ENCODE measurements at places on chromosomes 3 and 15.

GRCh38 chr3:132659000-132659364 is 627 bp downstream of the ACAD11 start:
- DNase-seq, result no peak

DNA sequence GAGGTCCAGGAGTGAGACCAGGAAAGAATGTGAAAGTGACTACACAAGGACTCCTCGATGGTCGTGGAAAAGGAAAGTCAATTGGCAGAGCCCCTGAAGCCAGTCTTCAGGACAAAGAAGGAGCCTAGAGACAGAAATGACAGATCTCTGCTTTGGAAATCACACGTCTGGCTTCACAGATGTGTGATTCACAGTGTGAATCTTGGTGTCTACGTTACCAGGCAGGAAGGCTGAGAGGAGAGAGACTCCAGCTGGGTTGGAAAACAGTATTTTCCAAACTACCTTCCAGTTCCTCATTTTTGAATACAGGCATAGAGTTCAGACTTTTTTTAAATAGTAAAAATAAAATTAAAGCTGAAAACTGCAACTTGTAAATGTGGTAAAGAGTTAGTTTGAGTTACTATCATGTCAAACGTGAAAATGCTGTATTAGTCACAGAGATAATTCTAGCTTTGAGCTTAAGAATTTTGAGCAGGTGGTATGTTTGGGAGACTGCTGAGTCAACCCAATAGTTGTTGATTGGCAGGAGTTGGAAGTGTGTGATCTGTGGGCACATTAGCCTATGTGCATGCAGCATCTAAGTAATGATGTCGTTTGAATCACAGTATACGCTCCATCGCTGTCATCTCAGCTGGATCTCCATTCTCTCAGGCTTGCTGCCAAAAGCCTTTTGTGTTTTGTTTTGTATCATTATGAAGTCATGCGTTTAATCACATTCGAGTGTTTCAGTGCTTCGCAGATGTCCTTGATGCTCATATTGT is 6.0 kb downstream of the CCR2 start:
- no peak for DNase-seq

DNA sequence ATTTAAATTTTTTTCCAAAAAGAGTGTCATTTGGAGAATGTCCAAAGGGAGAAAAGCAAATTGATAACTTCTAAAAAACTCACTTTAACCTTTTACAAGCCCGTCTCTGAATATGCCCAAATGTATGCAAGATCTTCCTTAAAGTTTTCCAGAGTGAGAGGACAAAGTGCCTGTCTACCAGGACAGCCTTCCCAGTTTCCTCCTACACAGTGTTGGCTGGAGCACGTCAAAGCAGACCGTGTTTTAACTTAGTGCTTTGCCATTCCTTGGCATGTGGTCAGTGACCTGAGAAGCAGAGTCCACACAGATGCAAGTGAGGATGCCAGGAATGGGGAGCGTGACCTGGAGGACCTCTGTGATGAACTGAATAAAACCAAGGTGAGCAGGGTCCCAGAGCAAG is 245.7 kb downstream of the FAM43A start:
- DNase-seq, result no peak

DNA sequence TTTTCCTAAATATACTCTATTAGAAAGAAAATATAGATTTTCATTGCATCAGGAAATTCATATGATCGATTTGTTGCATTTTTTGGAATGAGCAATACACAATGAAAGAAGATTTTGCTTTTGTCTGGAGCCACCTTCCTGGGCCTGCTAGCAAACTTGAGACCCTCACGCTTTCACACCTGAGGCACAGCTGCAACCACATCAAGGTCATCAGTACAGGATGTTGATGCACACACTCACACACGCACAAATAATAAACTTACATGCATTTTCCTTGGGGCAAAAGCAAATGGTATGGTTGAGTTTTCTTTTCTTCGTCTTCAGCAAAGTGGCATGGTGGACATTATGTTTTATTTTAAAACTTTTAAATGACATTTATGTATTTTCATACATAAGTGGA is 64.8 kb upstream of the SATB1 start:
- DNase-seq, result peak; percentile 16

- DNase-seq, result no peak
Observed at GRCh38 chr3:141447383-141447782, 39.4 kb upstream of the RASA2 start.

GRCh38 chr3:107106316-107106715 is 270.9 kb upstream of the CCDC54 start:
- DNase-seq, result no peak

DNA sequence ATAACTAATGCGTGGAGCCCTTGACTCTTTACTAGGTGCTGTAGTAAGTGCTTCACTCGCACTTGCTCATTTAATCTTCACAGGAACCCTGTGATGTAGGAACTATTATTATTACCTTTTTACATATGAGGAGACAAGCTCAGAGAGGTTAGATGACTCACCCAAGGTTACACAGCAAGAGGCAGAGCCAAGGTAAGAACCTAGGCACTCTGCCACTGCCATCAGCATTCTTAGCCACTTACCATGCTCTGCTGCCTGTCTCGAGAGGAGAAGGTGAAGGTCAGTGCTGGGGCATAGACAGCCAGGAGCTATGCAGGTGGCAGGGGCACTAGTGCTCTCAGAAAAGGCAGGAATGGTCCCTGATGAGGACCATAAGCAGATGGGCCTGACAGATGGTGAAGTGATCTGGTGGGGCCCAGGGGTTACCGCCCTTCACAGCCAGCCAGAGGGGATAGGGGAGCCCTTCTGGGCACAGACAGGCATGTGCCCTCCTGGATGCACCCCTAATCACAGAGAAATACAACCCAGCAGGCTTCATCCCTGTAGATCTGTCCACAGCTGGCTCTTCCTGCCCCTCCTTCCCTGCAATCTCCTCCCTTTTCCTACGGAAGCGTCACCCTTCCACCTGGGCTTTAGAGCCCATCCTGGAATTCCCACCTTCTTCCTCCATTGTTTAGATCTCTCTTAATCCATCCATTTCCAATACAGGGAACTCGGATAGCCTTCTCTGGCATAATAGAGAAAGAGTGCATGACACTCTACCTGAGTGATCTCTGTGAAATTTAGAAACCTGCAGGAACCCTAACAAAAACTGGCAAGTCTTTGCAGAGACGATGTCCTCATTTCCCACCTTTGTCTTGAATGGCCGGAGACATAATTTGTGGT is 26.9 kb downstream of the ABTB1 start:
- DNase-seq, result no peak

GRCh38 chr15:56534728-56535127 is 69.8 kb upstream of the MNS1 start:
- no peak for DNase-seq

DNA sequence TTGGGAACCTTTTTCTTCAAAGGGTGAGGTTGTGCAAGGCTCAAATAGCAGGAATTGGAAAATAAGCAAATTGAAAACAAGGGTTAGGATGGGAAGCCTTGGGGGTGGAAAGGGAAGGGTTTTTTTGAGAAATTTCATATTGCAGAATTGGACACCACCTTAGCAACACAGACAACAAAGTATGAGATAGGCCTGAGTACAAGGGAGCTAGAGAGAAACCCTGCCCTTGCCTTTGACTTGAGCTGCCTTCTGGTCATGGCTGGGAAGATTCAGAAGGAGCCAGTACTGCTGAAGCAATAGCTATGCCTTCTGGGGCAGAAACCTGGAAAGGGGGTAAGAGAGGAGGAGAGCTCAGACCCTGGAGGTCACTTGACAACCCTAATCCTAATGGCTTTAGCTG is 445.6 kb downstream of the ERC2 start:
- DNase-seq, result no peak

DNA sequence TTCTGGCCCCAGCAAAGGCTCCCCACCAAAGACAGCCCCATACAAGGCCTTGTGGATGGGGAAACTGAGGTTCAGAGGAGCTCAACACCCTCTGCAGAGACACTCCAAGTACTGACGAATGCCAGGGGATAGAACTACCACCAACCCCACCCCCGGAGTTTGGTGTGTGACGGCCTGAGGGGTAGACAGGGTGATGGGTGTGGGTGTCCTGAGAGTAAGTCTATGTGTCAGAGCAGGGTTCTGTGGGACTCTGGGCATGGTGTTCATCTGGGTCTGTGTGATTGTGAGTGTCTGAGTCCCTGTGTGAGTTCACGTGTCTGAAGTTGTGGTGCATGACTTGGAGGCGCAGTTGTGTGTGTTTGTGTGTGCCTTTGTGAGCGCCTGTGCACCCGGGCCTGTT is 7.4 kb downstream of the PTH1R start:
- DNase-seq, result no peak

- no peak for DNase-seq
Observed at GRCh38 chr3:185250247-185250646, 3.6 kb downstream of the EHHADH start.

DNA sequence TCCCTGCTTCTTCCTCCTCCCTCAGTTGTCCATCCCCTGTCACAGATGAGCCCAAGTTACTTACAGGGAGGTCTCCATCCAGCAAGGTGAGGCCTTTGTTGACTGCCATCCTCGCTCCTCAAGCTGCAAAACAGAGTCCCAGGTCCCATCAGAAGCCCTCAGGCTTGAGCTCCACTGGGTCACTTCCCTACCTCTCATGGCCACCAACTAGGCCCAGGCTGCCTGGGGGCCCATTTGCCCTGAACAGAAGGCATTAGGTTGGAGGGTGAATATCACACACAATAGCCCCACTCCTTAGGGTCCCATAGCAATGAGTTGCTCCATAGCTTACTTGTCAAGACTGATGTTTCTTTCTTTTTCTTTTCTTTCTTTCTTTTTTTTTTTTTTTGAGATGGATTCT is 1.8 kb downstream of the PLIN1 start:
- no peak for DNase-seq

DNA sequence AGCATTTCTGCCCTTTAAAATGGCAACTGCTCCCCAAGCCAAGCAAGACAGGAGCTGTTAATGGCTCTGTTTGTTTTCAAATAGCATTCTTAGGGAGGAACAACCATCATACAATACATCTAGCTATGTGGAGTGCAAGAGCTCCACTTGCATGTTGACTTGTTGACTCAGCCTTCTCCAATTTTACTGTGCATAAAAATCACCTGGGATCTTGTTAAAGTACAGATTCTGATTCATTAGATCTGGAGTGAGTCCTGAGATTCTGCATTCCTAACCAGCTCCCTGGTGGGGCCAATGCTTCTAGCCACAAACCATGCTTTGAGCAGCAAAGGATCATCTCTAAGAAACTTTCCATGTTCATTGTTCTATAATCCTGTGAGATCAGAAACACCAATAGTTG is 171.4 kb downstream of the THRB start:
- DNase-seq, result no peak

- no peak for DNase-seq
Observed at GRCh38 chr15:25943831-25944230, 80.7 kb upstream of the ATP10A start.

GRCh38 chr3:183540501-183541234 is 14.8 kb downstream of the KLHL6 start:
- DNase-seq, result no peak

DNA sequence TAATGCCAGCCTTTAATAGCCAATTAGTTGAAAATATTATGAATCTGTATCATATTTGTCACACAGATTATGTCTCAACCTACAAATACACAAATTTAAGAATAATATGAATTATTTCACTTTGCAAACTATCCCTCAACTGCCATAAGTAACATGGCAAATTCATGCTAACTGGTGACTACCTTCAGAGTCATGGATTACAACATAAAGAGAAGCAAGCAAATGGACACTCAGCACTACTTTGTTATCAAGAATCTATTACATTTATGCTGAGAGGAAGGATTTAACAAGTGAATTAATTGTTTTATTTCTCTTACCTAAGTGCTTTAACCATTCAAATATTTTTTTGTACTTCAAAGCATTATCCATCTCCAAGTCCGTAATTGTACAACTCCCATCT is 103.1 kb upstream of the BCL6 start:
- DNase-seq, result no peak

GRCh38 chr3:2940062-2940461 is 170.1 kb downstream of the IL5RA start:
- DNase-seq, result no peak

- DNase-seq, result no peak
Observed at GRCh38 chr3:149216193-149216869, 5.3 kb downstream of the CP start.

GRCh38 chr3:4898454-4899313 is 80.6 kb upstream of the BHLHE40 start:
- no peak for DNase-seq

DNA sequence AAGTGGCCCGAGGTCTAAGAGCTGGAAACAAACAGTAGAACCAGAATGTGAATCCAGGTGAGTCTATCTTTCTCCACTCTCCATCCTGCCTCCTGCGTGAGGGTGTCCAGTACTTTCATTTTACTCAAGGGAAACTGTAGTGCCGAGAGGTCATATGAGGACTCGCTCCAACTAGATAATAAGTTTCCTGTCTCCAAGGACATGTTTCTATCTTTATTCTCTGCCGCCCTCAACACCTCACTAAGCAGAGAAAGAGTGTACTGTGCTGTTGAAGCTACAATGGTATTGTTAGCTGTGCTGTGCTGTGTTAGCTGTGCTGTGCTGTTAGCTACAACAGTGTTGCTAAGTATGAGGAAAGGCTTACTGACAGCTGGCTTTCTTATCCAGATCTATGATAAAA is 137.9 kb upstream of the COL8A1 start:
- no peak for DNase-seq

DNA sequence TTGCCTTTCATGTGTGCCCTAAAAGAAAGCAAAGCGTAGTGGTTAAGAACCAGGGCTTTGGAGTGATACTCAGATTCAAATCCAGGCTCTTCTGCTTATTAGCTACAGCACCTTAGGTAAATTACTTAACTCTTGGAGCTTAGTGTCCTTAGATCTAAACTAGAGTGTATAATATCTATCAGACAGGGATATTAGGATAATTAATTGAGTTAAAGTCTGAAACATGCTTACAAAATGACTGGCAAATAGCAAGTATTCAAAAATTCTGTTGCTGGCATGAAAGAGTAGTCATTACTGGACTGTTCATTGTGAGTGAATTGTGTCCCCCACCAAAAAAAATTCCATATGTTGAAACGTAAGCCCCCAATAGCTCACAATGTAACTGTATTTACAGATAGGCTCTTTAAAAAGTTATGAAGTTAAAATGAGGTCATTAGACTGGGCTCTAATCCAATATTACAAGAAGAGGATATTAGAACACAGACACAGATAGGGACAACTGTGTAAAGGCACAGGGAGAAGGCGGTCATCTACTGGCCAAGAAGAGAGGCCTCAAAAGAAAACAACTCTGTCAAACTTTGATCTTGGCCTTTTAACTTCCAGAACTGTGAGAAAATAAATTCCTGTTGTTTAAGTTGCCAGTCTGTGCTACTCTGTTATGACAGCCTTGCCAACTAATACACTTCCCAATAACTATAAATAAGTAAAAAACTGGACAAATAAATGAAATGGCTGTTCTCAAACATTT is 60.4 kb upstream of the LRRC3B start:
- DNase-seq, result no peak

- DNase-seq, result no peak
Observed at GRCh38 chr3:191240486-191240885, 41.4 kb downstream of the OSTN start.

GRCh38 chr3:159322322-159322939 is 520.6 kb downstream of the MFSD1 start:
- DNase-seq, result no peak
